ENCODE measurements at places on chromosomes 2 and 18.

DNA sequence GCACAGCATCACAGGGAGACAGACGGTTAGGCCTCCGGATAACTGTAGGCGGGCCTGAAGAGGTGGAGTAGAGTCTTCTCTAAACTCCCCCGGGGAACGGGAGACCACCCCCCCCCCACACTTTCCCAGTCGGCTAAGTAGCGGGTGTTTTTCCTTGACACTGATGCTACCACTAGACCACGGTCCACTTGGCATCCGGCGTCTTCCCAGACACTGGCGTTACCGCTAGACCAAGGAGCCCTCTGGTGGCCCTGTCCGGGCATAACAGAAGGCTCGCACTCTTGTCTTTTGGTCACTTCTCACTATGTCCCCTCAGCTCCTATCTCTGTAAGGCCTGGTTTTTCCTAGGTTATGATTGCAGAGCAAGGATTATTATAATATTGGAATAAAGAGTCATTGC lies 25.7 kb upstream of the NCL start:
- DNase-seq = peak; percentile 42

DNA sequence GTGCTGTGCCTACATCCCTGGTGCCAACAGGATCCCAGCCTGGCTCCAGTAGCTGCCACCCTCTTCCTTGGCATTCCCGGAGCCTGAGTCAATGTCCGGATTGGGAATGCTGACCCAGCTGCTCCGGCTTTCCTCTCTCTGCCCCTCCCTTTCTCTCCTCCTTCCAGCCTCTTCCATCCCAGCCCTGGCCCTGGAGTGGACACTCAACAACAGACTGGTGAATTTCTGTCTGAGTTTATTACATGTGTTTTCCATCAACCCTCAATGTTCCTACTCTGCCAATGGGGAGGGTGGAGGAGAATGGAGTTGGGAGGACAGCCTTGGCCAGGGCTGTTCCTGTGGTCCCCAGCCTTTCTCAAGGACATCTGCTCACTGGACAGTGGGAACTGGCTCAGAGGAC lies 917 bp upstream of the PRKAG3 start:
- DNase-seq = no peak

- DNase-seq = no peak
Observed at GRCh38 chr2:60852282-60852860, 29.0 kb upstream of the REL start.

GRCh38 chr2:77101796-77102452 lies 420.3 kb downstream of the LRRTM4 start:
- DNase-seq = no peak

DNA sequence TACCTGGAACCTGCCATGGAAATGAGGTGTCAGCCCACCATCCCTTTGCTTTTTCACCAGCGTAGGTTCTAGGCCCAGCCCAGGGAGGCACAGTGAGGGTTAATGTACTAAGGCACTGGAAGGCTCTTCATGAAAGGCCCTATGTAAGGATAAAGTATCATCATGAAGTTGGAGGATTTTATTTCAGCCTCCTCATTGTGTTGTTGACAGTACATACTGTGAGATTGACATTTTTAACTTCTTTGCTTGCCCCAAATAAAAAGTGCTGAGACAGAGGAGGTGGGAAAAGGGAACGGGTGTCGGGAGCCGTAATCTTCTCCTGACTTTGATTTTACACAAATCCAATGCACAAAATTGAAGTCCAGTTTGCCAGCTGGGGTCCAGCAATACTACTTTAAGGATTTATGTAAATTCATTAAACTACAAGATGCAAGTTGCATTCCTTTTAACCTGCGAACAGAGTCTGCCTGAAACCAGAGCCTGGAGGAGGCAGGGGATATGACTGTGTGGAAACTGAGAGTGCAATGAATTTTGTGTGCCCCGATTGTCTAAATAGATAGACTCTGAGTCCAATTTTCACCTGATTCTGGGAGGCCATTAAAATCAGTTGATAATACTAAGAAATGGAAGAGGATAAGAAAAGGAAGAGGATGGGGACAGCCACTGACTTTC lies 5.4 kb upstream of the NCKAP5 start:
- no peak for DNase-seq

DNA sequence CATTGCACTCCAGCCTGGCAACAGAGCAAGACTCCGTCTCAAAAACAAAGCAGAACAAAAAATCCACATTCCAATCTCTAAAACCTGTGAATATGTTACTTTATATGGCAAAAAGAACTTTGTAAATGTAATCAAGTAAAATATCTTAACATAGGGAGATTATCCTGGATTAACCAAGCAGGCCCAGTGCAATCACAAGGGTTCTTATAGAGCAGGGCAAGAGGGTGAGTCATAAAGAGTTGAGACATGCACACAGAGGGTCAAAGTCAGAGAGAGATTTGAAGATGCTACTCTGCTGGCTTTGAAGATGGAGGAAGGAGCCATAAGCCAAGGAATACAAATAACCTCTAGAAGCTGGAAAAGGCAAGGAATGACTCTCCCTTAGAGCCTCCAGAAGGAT lies 60.9 kb upstream of the SLC9A2 start:
- no peak for DNase-seq

- no peak for DNase-seq
Observed at GRCh38 chr2:177669625-177670330, 277.2 kb downstream of the AGPS start.

DNA sequence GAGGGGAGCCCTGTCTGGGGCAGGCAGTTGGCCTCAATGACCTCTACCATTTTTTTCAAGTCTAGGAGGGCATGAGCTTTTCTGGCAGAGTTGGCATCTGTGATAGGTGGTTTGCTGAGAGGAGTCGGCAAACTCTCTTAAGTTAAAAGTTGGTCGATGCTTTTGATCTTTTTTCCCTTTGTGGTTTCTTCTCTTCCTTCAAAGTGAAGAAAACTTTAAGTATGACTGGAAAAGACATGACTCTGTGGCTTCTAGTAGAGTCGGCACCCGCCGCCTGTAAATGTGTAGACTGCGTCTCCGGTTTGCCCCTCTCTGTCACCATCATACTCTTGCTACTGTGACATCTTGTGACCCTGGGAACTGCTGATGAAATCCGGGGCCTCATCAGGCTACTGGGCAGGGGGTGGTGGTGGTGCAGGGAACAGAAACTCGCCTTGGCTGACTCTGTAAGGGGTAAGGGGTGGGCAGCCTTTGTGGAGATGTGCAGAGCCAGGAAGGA lies 21.1 kb downstream of the INPP5D start:
- peak; percentile 85 for DNase-seq

GRCh38 chr2:107303964-107304363 lies 418.0 kb upstream of the ST6GAL2 start:
- DNase-seq = no peak

- no peak for DNase-seq
Observed at GRCh38 chr2:173770947-173771678, 194.1 kb downstream of the SP3 start.

DNA sequence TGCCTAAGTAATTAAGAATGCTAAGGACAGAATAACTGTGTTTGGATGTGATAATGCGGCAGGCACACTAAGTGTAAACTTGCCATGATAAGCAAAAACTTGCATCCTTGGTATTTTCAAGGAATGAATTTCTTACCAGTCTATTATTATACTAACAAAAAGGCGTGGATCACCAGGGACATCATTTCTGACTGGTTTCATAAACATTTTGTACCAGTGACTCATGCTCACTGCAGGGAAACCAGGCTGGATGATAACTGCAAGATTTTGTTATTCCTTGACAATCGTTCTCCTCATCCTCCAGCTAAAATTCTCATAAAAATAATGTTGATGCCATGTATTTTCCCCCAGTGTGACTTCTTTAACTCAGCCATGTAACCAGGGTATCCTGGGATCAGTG lies 289.5 kb downstream of the CDCA7 start:
- no peak for DNase-seq

- no peak for DNase-seq
Observed at GRCh38 chr2:43111788-43112554, 114.4 kb downstream of the ZFP36L2 start.

- DNase-seq = peak; percentile 85
Observed at GRCh38 chr2:240557808-240558207, at the start of gene ANKMY1. Gene ANKMY1, minus strand, starts transcription at chr2:240557988. Its CDS starts 653 bp downstream, at chr2:240557335.

DNA sequence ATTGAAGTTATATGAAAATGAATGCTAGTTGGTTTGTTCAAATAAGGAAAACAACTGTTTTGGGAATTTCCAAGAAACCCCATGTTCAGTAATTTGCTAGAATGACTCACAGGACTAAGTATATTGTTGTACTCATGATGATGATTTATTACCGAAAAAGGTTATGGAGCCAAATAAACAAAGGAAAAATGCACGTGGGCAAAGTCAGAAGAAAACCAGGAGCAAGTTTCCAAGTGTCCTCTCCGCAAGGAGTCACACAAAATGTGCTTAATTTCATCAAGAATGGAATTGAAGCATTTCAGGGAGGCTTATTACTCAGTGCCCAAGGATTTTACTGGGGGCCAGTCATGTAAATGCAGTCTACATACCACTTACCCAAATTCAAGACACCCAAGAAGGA lies 1652.4 kb upstream of the TMEFF2 start:
- DNase-seq = no peak

DNA sequence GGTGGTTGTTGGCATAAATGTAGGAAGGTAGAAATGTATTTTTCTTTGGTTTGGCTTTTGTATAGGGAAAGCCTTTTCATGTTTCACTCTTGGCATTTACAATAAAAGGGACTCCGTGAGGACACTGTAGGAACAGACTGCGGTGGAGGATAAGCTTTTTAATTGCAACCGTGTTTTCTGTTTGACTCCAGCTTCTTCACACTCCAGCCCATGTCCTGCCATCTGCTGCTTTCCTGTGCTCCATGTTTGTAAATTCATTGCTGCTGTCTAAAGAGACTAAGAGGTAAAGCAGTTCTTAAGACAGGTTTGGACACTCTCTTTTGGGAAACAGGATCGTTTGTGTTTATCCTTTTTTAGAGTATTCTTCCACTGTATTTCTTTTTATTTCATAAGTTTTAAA lies 33.3 kb downstream of the WDR75 start:
- no peak for DNase-seq

DNA sequence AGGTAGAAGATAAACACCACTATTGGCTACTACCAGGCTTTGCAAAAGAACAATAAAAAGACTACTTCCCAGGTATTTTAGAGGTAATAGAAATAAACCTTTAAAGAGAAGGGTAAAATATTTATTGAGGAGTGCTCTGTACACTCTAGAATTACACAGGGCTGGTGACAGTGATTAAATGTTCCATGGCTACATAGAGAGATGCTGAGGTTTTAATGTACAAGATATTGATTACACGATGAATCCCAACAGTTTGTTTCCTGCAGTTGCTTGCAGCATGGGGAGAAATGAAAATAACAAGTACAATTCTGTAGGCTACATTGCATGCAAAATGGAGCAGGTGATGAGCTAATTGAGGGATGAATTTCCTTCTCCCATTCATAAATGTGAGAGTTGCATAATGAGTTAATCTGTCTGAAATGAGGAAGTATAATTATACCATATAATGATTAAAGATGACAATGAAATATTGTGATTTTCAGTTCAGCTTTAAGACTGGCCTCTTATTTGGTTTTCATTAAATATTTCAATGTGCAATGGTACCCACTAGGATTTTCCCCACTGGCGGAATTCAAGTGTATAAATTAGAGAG lies 266.1 kb downstream of the SOCS6 start:
- DNase-seq = no peak

DNA sequence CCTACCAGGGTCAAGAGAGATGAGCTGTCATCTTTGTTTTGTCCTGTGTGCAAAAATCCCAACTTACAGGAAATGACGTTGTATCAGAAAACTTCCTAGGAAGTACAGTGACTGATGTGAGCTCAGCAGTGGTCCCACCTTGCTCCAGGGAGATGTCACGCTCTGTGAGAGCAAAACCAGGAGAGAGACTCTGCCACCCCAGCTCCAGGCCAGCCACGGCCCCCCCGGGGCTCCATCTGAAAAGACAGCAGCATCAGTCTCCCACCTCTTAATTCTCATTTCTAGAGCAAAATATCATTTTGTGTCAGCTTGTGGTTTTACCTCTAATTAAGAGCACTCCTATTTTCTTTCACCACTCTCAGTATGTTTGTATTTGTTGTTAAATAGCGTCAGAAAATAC lies 57.5 kb downstream of the MYL12B start:
- DNase-seq = peak; percentile 61

- peak; percentile 48 for DNase-seq
Observed at GRCh38 chr2:136025057-136025973, 39.9 kb upstream of the DARS1 start.

DNA sequence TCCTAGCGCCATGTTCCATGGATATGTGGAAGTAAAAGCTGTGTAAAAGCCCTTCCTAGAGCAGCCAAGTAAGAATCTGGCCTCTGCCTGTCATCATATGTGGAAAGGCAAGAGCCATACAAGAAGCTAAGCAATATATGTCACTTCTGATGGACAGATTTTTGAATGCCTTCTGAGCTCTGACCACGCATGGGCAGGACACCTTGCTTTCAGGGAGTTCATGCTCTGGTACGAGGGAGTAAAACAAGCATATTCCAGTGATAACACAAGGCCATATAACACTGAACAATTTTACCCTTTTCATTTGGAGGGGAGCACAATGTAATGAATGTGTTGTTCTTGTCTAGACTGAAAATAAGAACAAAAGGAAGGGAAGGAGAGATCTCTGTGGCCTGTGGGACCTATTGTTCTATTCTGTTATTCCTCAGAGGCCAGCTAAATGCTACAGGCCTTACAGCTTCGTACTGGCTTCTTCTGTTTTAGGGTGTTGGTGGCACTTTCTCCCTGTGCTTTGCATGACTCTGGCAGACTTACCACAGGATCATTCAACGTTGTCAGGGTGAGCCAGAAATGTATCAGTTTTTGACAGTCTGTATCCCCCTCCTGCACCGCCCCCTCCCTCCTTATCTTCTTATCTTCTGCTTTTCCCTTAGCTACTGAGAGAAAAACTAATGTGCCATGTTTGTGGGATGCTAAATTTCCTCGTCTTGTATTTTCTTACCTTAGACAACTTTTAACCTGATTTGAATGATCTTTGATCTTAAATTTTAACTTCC lies 99.5 kb downstream of the MAP4K4 start:
- DNase-seq = no peak

DNA sequence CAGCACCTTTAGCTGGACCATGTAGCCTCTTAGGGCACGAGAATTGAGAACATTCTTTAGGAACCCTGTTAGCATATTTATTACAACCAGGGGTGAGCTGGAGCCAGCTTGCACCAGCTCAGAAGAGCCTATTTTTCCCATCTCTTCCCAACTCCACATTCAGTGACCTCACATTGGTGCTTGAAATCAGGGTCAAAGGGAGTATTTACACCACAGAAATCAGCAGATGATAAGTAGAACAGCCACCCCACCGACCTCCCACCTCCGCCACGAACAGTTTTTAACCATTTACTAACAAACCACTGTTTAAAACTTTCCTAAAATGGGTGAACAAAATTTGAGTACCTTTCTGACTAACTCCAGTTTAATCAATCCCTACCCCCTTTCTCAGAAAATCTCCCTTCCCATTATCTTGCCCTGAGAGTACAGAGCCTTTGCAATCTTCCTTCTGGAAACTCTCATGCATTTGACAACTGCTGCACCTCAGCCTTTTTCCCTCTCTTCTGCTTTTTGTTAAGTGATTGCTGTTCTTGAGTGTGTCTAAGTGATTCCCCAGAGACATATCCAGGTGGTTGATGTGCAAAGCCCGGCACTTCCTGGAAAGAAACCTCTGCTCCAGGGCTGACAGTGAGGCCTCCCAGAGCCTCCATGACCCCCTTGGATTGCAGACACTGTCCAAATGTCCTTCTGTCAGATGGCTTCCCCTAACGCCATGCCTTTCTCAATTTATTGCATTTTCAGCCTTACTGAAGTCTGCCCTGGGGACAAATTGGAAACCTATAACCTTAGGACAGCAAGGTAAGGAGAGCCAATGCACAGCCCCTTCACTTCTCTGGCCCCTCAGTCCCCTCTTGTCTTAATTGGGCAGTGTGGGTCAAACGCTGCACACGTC lies 389.5 kb upstream of the TNP1 start:
- no peak for DNase-seq
